Fibroblast of gingiva (primary cell): ENCODE measurements at places on chromosomes 4 and X.

GRCh38 chr4:119540249-119540648 is 88.4 kb downstream of the PDE5A start:
- no peak for DNase-seq

GRCh38 chr4:168708108-168708507 is 211.3 kb downstream of the PALLD start:
- no peak for DNase-seq

- peak; percentile 78 for DNase-seq
Observed at GRCh38 chr4:147736458-147736857, 4.6 kb downstream of the ARHGAP10 start.

- no peak for DNase-seq
Observed at GRCh38 chr4:183337349-183337748, 15.1 kb upstream of the CLDN24 start.

DNA sequence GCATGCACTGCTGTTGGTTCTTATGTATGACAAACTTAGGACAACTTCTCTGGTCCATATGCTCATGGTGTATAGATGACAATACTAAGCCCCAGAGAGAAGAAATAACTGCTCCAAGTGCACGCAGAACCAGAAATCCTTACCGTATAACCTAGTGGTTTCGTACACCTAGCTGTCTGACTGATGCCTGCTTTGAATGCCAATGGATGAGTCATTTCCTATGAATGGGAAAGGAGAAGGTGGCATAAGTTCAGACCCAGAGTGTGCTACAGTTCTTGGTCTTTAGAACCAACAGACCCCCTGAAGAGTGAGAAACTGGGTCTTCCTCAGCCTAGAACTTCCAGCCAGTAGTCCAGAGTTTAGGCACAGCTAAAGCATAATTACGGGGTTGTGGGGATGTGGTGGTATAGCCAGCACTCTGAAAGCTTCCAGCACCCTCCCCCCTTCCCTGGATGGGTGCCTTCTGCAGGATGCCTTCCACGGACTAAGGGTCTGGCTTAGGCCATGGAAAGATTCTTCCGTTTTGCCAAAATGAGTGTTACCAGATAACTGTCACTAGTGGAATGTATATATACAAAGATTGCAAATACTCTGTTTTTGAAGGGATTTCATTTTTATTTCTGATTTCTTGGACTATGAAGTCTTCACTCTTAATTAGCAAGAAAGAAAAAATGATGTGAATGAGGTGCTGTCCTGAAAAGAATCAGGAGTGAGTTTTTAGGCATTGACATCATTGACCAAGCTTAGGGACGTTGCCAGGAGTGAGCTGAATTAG is 84.6 kb upstream of the PACRGL start:
- DNase-seq = no peak

DNA sequence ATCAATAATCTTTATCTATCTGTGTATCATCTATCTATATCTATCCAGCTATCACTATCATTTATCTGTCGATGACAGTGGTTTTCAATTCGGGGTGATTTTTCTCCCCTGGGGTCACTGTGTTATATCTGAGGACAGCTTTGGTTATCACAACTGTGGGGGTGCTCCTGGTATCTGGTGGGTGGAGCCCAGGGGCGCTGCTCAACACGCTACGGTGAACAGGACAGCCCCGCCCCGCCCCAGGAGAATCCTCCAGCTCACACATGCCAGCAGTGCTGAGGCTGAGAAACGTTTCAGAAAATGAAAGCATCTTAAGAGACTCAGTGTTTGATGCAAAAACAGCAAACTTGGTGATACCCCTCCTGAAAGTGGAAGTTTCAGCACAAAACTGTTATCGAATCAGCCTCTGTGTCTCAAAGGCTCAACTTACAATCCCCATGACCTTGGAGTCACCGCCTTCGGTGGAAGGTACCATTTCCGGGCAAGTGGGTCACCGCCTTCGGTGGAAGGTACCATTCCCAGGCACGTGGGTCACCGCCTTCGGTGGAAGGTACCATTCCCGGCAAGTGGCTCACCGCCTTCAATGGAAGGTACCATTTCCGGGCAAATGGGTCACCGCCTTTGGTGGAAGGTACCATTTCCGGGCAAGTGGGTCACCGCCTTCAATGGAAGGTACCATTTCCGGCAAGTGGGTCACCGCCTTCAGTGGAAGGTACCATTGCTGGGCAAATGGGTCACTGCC is 315.3 kb downstream of the DHRSX start:
- DNase-seq = no peak

GRCh38 chr4:99563310-99564186 is at the start of gene TRMT10A:
TSS of gene TRMT10A (minus strand) at chr4:99564039. CDS start at chr4:99559338, 4,701 bp downstream.
- DNase-seq = peak; percentile 98

DNA sequence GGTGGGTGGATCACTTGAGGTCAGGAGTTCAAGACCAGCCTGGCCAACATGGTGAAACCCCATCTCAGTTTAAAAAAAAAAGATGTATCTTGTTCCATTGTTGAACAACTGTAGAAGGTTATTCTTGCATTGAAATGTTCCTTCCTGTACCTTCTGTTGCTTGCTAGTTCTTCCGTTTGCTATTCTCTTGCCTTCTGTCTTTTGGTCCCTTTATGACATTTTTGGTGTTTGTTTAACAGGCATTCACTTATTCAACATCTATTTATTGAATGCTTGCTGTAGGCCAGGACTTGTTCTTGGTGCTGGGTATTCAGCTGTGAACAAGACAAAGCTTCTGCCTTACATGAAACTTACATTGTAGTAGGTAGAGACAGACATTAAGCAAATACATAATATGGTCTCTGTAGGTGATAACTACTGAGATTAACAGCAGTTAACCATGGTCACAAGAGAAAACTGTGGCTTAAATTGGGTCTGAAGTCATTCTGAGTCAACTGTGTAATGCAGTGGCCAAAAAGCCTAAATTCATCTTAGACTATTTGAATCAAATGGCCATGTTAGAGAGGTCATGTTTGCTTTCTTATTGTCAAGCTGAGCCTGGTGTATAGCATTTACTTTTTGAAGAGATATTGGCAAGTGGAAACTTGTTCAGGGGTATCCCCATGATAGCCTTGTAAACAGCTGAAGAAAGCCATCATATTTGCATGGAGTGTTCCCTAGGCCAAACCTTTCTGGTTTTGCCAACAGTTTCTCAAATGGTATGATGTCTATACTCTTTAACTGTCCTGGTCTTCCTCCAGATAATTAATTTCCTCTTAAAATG is 35.6 kb downstream of the GAB1 start:
- no peak for DNase-seq

DNA sequence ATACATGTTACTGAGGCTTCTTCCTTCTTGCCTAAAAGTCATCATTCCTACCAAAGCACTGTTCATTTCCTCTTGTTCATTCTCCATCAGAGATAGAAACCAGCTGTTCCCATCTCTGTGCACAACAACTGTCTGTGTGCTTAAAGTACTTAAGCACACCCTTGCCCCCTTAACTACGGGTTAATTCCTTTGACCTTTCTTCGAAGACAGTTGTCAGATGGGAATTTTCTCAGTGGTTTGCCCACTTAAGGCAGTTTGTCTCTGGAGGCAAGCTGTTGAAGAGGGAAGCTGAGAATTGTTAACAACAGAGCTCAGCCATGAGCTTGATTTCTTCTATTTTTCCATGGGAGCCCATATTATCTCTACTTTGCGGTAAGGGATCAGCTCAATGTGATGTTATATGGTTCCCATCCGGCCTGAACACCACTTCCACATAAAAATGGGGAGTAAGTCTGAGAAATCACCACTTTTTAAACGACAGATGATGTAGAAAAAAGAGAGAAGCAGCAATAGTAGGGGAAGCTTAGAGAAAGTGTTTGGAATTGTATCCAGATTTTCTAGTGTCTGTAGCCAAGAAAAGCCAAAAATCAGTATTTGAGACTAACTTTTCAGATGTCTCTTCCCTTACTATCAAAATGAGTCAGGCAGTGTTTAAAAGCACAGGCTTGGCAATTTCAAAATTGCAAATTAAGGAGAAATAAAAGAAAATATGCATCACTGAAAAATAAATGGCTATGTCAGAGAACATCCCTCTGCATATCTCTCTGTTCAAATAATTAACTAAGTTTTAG is 194.4 kb downstream of the SLIT2 start:
- DNase-seq = no peak

DNA sequence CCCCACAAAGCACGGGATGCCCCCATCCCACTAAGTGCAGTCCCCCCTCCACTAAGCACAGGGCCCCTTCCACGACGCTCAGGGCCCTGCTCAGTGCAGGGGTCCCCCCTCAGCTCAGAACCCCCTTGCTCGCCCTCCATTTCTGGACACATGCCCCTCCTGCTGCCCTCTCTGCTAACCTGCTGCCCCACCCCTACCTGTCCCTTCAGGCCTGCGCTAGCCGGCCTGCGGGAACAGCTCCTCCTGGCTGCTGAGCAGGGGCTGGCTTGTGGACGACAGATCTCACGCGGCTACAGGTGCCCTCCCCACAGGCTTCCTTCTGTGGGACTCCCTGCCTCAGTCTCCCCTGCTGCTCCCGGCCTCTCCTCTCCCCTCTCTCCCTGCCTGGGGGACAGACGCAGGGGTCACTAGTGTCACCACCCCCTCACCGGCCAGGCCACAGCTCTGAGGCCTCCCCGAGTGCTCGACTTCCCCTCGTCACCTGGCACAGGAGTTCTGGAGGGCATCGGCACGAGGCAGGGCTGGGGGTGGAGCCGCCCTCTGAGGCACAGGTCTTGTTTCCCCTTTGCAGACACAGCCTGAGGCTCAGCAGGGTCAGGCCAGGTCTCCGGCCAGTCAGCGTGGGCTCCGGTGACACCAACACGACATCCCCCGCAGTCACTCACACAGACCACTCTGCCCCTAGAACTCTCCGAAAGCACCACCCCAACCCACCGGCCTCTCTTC is 21.6 kb downstream of the GAK start:
- no peak for DNase-seq

- DNase-seq = no peak
Observed at GRCh38 chr4:71518283-71518989, 179.6 kb downstream of the SLC4A4 start.

GRCh38 chr4:77802402-77802801 is 16.8 kb downstream of the CNOT6L start:
- no peak for DNase-seq

DNA sequence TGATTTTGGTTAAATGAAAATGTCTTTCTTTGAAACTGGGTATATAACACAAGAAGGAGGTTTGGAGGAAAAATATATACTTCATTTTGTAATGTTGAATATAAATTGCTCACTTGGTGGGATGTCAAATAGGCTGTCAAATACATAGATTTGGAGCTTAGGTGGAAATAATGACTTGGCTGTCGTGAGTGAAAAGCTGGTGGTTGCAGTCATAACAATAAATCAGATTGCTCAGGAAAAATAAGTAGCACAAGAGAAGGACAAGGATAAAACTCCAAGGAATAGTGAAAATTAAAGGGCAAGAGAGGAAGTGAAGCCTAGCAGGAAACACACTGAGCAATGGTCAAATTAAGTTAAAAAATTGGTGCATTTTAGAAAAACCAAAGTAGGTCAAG is 253.0 kb upstream of the ANKRD50 start:
- DNase-seq = no peak

DNA sequence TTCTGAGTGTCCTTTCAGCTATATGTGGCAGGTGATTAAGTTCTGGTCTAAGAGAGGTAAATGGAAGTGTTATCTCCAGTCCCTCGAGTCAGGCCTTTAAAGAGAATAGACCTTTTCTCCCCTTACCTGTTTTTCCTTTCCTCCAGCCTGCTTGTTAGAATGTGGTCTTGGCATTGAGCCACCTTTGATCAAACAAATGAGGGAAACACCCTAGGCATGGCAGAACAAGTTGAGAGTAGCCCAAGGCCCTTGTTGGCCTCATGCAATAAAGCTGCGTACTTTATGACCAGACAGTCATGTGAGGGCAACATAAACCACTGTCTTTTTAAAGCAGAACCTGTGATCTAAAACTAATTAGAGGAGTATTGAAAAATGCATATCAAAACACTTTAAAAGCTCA is 13.2 kb upstream of the IL13RA2 start:
- no peak for DNase-seq

- no peak for DNase-seq
Observed at GRCh38 chrX:103783971-103784370, 7.3 kb downstream of the PLP1 start.

- no peak for DNase-seq
Observed at GRCh38 chr4:164012396-164013027, 518.0 kb downstream of the TMA16 start.

GRCh38 chr4:109665783-109666485 is 37.3 kb downstream of the CASP6 start:
- DNase-seq = no peak

GRCh38 chr4:608236-608635 is 17.1 kb upstream of the PDE6B start:
- no peak for DNase-seq

DNA sequence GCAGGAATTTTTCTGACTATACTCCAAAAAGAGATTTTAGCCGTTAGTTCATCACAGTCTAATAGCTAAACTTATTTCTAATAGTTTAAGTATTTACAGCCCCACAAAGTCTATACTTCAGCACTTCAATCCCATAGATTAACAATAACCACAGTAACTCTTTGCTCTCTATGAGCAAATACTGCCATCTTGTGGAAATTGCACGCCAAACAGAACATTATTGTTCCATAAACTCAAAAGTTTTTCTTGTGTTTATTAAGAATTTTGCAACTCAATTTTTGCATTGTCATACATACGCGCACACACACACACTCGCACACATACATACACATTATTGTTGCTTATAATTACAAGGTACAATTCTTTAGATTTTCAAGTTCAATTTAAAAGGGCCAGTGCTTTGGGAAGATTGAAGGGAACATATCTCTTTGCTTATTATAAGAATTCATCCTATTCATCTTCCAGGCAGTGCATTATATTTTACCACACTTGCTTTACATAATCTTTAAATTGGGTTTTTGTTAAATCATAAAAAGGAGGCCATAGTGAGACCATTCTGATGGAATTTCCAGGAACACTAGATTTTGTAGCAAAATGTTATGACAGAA is 63.8 kb upstream of the ATOH1 start:
- peak; percentile 56 for DNase-seq

DNA sequence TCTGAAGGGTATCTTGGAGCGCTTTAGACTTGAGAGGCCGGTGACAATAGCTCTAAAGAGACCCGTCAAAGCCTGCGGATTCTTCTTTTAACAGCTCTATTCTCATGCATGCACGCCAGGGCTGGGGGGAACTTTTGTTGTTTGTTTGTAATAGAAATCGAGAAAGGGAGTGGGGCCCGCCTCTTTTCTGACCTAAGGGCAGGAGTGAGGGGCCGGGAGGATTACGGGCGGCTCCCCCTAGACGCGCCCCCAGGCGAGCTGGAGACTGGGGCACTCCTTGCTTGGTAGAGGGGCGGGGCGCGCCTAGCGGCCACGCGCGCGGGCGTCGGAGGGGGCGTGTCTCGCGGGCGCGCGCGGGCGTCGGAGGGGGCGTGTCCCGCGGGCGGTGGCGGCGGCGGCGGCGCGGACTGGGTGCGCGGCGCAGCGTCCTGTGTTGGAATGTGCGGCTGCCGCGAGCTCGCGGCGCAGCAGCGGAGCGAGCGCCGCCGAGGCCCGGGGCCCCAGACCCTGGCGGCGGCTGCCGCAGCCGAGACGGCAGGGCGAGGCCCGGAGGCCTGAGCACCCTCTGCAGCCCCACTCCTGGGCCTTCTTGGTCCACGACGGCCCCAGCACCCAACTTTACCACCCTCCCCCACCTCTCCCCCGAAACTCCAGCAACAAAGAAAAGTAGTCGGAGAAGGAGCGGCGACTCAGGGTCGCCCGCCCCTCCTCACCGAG is at the start of gene REST:
Gene REST (plus strand): TSS at position 412 of the 717 bp plus-strand sequence. CDS start 2,739 bp downstream, outside the sequence.
- peak; percentile 61 for DNase-seq
